Activated naive CD4-positive, alpha-beta T cell treated with anti-CD3 and anti-CD28 coated beads for 36 hours (primary cell): ENCODE measurements at places on chromosomes 12 and 14. TPM values are rescaled to one million over a fixed set of nuclear protein-coding genes. Genes with fewer than 3 reads are reported as not detected.

Gene OTX2
- total RNA-seq: not detected

GRCh38 chr14:101333335-101334280 is 227.7 kb upstream of the DIO3 start:
- no peak for DNase-seq

DNA sequence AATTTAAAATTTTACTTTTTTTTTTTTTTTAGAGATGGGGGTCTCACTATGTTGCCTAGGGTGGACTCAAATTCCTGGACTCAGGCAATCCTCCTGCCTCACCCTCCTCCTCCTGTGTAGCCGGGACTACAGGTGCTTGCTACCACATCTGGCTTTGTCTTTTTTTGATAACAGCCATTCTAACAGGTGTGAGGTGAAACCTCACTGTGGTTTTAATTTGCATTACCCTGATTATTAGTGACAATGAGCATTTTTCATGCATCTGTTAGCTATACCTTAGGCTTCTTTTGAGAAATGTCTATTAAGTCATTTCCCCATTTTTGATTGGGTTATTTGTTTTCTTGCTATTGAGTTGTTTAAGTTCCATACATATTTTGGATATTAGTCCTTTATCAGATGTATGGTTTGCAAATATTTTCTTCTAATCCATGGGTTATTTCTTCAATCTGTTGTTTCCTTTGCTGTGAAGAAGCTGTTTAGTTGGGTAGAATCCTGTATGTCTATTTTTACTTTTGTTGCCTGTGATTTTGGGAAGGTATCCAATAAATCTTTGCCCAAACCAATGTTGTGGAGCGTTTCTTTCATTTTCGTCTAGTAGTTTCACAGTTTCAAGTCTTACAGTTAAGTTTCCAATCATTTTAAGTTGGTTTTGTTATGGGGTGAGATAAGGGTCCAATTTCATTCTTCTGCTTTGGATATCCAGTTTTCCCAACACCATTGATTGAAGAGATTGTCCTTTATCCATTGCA is 86.1 kb downstream of the MYF5 start:
- DNase-seq: no peak

Gene RTN1
- not detected for total RNA-seq

GRCh38 chr12:93714382-93714781 is 37.2 kb downstream of the CRADD start:
- DNase-seq: no peak
